ENCODE measurements at places on chromosomes 7 and 10. TPM values are rescaled to one million over a fixed set of nuclear protein-coding genes. Genes with fewer than 3 reads are reported as not detected.

PRSS37 gene
- total RNA-seq = not detected

GRCh38 chr7:8092140-8092539 is 123.5 kb downstream of the GLCCI1 start:
- DNase-seq = no peak

DNA sequence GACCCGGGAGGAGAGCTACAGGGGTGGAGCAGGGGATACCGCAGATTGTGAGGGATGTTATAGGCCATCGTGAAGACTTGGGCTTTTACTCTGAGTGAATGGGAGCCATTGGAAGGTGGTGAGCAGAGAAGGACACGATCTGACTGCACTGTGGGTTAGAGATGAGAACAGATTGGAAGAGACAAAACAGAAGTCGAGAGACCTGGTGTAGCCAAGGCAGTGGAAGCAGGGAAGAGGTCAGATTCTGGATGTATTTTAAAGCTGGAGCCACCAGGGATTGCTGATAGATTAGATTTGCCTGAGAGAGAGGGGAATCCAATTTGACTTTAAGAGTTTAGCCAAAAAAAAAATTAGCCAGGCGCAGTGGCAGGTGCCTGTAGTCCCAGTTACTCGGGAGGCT is 21.6 kb upstream of the EEPD1 start:
- DNase-seq = no peak

GRCh38 chr10:48951707-48952106 is 12.1 kb upstream of the LRRC18 start:
- DNase-seq = no peak

DNA sequence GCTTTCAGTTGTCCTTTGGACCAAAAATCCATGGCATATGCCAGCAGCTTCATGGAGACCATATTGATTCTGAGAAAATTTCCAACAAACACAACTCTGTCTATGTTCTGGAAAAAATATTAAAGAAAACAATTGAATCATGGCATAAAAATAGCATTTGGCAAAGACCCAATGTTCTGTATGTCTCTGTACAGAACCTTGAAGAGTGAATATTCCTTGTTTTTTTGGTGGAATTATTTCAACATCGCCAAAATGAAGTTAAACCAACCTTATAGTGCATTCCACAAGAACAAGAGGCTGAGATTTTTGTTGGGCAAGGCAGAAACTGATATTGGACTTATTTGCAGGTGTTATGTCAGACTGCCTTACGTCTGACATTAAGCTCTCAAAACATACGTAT is 53.3 kb upstream of the SLC16A12 start:
- no peak for DNase-seq

PAX4 gene
- not detected for total RNA-seq

TAF5 gene
- 13.4 TPM for total RNA-seq
